Kidney tubule cell (primary cell): ENCODE measurements at places on chromosomes 5 and 9.

DNA sequence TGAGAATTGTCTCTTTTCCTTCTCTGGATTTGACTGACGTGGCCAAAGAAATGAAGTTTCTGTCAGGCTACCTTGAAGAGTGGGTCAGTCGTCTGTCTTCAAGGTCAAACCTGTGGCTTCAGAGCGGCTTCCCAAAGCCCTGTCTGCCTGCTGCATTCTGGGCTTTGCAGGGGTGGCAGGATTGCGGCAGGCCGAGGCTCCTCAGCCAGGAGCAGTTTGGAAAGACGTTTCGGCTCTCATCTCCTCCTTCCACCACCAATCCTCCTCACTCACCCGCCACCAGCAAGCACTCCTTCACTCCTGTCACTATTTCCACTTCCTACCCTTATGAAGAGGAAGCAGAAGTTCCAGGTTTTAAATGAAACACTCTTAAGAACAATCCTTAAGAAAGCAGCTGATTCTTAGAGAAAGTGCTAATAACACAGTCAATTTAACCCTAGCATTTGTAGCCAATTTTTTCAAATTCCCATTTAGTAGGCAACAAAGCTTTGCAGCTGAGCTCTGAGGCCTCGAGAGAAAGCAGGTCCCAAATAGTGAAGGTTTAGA, 351.7 kb downstream of the ZNF608 start:
- no peak for DNase-seq

GRCh38 chr5:148998174-148998797, 64.6 kb downstream of the SH3TC2 start:
- DNase-seq: peak; percentile 81

DNA sequence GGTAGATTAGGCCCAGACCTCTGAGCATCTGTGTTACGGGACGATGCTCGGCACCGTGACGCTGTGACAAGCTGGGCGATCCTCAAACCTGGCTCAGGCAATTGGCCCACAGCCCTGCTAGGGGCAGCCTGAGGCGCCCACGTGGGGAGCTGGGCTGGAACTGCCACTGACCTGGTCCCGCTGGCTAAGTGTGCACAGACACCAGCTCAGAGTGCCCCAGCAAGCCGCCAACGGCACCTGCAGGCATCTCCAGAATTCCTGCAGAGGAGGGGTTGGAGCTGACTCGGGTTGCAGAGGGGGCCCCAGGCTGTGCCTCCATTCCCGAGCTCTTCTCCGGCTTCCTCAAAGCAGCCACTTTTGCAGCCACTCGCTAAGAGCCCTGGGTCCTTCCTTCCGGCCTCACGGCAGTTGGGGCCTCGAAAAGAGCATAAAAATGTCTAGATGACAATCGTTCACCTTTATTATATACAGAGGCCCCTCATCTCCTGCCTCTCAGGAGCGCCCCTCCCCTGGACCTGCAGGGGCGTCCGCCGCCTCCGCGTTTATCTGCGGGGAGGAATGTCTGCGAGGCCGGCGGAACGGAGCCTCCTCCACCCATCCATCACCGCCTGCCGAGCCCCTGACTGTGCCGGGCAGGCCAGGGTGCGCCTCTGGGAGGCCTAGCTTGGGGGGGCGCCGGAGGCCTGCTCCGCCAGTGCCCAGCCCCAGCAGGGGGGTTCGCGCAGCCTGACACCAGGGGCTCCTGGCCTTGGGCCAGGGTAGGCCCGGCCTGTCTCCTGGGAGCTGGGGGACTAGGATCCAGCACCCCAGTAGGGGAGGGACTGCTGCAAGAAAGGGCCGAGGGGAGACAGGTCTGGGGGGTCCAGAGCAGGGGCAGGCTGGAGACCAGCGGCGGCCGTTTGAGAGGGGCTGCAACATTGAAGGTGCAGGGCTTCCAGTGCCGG, 144.9 kb downstream of the BARX1 start:
- no peak for DNase-seq

GRCh38 chr5:14728459-14728938, 64.0 kb downstream of the OTULIN start:
- DNase-seq: no peak

GRCh38 chr5:106796081-106796480, 874.7 kb downstream of the EFNA5 start:
- no peak for DNase-seq

GRCh38 chr5:173907686-173908371, 19.7 kb downstream of the CPEB4 start:
- peak; percentile 92 for DNase-seq

DNA sequence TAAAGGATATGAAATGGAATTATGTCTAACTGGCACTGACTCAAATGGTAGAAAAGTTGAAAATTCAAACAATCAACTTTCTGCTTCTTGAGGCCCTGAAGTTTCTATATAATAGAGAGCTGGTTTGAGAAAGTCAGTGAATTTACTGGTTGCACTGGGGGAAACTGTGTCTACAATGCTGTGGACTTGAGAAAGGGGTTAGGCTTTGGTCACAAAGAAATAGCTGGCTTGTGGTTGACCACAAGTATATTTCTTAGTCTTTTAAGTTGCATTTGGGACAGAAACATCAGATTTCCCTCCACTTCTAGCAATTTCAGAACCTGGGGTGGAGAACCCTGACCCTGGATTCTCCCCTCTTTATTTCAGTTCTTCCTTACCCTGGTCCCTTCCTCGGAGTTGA, 192.6 kb upstream of the ACTBL2 start:
- no peak for DNase-seq

- no peak for DNase-seq
Observed at GRCh38 chr5:178625679-178626483, 969 bp downstream of the CLK4 start.

- DNase-seq: no peak
Observed at GRCh38 chr5:114477816-114478334, 116.0 kb downstream of the KCNN2 start.

DNA sequence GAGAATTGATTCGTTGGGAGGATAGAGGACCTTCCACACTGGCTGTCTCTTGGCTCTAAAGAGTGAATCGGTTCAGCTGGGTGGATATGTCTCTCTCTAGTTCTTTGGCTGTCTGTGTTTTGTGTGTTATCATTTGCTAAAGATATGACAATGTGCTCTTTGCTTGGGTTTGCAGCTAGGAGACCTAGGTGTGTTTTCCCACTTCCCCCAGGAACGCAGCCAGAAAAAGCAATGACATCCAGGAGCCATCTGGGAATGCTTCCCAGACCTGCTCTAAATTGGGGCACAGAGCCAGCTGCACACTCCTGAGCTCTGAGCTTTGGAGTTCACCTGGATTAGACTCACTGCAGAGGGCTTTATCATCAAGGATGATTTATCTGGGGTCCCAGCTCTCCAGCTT, 12.8 kb upstream of the PDZD2 start:
- no peak for DNase-seq

GRCh38 chr5:18807256-18808149, 1173.2 kb downstream of the TAF11L14 start:
- DNase-seq: no peak

GRCh38 chr5:171496456-171496855, 77.0 kb downstream of the FGF18 start:
- DNase-seq: no peak

DNA sequence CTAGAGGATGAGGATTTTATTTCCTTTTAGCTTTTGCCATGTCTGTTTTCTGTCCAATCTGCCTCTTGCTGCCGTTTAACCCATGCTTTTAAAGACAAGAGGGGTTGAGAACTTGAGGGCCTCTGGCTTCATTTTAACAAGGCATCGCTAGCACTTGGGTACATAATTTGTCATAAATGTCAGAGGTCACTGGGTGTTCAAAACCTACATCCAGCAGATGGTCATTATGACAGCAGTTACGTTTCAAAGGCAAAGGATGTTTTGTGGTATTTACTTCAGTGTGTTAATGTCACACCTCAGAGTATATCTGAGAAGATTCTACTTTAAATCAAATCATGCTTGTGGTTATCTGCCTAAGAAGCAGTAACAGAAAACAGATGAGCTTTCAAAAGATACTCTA, 918.3 kb downstream of the NR2F1-AS1 start:
- DNase-seq: no peak

- DNase-seq: peak; percentile 60
Observed at GRCh38 chr9:120655005-120655622, 59.2 kb downstream of the MEGF9 start.

GRCh38 chr9:128723352-128723865, 518 bp downstream of the ZDHHC12 start:
- no peak for DNase-seq

- DNase-seq: no peak
Observed at GRCh38 chr5:149490599-149491485, 60.4 kb downstream of the CSNK1A1 start.

- DNase-seq: no peak
Observed at GRCh38 chr5:133230823-133231578, 179.2 kb downstream of the HSPA4 start.
